ENCODE measurements at places on chromosomes 1 and 21.
A peak's percentile ranks its signal among the peaks of the same experiment; 100 is the strongest.

- DNase-seq: no peak
Observed at GRCh38 chr1:69661686-69662085, 94.0 kb downstream of the LRRC7 start.

- no peak for DNase-seq
Observed at GRCh38 chr1:168752171-168752832, 23.3 kb upstream of the DPT start.

GRCh38 chr1:115041654-115042053 is 12.0 kb downstream of the TSHB start:
- DNase-seq: no peak

DNA sequence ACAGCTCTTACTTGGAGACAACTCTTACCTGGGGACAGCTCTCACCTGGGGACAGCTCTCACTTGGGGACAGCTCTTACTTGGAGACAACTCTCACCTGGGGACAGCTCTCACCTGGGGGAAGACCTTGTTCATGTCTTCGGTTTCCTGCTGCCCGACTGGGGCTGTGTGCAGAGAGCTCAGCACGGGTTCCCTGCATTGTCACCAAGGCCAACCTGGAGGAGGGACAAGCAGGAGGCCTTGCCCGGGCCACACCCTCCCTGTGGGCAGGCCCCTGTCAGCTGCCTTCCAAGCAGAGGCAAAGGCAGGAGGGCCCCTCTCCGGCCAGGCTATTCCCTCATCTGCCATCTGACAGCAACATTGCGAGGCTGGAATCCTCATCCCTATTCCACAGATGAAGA is at the start of gene LDLRAD1:
Gene LDLRAD1, minus strand, starts transcription at position 208 of the 400 bp plus-strand sequence. Its CDS starts 74 bp downstream, at position 134.
- no peak for DNase-seq

GRCh38 chr1:50527249-50527986 is 104.2 kb upstream of the DMRTA2 start:
- DNase-seq: no peak

DNA sequence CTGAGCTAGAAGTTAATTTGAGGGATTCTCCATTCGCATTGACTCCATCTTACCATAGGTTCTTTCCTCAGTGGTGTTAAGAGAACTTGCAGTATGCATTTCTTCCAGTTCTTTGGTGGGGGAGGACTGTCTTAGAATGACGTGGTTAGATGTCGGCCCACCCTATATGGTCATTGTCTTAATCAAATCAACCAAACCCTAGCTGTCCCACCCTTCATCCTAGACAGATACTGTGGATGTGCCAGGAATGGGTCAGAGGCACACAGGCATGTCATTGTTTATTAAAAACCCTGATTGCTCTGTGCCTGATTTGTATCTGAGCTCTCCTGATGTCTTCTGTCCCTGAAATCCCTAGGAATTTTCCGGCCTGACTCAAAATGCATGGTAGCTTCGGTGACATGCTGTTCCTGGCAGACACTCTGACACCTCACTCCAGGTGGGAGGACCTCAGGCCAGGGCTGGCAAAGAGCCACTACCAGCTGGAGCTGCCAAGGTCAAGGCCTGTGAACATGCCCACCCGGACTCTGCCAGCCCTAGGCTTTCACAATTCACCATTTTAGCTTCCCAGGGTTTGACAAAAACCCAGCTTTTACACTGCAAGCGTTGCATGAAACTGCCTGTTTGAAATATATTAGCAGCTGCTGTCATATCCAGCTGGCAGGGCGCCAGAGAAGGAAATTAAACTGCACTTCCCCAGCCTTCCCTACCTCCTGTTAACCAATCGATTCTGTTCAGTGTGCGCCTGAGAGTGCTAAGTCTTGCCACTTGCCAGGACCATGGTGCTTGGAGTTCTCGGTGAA is 134.0 kb downstream of the FAM78B start:
- no peak for DNase-seq

DNA sequence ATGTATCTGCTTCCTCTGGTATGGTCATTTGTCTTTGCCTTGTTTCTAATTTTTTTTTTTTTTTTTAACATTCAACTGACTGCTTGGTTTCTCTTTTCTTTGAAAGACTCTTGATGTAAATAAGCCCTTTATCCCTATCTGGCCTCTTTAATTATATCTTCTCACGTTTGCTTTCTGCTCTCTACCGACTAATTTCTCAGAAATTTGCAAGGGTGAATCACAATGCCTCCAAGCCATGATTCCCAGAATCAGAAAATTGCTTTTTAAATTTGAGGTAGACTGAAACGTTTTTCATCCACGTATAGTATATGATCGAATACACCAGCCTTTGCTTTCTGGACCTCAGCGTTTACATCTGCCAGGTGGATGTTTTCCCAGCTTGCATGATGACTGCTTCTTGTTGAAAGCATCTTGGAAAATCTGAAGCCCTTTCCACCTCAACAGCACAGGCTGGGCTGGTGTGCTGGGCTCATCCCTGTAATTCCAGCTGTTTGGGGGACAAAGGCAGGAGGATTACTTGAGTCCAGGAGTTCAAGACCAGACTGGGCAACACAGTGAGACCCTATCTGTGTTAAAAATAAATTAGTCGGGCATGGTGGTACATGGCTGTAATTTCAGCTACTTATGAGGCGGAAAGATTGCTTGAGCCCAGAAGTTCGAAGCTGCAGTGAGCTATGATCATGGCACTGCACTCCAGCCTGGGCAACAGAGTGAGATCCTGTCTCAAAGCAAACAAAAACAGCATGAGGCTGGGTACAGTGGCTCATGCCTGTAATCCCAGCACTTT is 35.0 kb upstream of the GPR137B start:
- DNase-seq: no peak

- peak; percentile 45 for DNase-seq
Observed at GRCh38 chr1:9275567-9276034, 17.1 kb upstream of the SPSB1 start.

DNA sequence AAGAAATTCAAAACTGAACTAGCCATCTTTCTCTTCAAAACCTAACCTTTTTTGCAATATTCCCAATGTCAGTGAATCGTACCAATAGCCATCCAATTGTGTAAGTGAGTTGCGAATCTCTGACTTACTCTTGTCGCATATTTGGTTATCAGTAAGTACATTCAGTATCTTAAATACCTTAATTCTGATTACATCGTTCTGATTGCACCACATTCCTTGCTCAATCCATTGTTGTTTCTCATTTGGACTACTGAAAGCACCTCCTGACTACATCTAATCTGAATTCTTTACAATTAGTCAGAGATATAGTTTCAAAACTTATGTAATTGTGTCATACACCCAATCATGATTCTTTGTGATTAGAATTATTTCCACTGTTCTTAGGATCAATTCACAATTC is 16.8 kb upstream of the BRINP3 start:
- DNase-seq: no peak

GRCh38 chr1:228540161-228540917 is 53.2 kb downstream of the RNF187 start:
- no peak for DNase-seq
